ENCODE measurements at places on chromosomes 13 and 19. TPM values are rescaled to one million over a fixed set of nuclear protein-coding genes. Genes with fewer than 3 reads are reported as not detected.
A peak's percentile ranks its signal among the peaks of the same experiment; 100 is the strongest.

Gene ZNF471
- 0.65 TPM for total RNA-seq

Gene KLK6
- total RNA-seq, result not detected

Gene PLIN5
- total RNA-seq, result 4.6 TPM

Gene NOTCH3
- total RNA-seq, result 0.20 TPM

Gene CYP4F8
- total RNA-seq, result not detected

Gene ANGPTL8
- total RNA-seq, result not detected

DNA sequence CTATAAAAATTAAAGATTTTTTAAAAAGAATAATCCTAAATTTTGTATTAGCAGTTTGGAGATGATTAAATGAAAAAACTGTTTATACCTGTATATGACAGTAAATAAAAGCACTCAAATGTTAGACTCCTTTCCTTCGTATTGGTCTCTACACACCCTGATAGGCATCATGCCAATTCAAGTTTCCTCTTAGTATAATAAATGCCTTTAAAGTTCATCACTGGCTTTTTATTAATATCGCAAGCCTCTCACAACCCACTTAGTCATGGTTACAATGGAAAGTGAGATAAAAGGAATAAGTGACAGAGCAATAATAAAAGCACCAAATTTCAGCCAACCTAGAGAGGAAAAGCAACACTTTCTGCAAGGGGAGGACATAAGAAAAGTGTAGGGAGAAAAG is 102.2 kb downstream of the PIBF1 start:
- peak; percentile 24 for DNase-seq

- no peak for DNase-seq
Measured at GRCh38 chr19:49855676-49856573, 5.0 kb downstream of the PTOV1 start.

DNA sequence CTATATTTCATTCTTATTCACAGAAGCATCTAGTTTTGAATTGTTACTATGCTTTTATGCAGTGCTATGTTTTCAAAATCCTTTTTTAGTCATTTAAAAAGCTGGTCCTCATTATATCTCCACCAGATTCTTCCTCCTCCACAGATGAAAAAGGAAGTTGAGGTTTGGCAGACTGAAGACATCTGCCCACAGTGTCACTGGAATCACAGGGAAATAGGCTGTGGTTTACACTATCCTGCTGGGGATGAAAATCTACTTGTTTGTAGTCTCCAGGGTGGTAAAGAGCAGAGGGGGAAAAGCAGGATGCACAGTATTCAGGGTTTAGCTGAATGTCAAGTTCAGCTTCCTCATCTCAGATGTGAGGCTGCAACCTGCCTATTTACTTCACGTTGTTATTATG is 351.2 kb downstream of the DNAJC15 start:
- no peak for DNase-seq

- DNase-seq, result no peak
Measured at GRCh38 chr19:10817291-10818038, 18.5 kb downstream of the TMED1 start.

DNA sequence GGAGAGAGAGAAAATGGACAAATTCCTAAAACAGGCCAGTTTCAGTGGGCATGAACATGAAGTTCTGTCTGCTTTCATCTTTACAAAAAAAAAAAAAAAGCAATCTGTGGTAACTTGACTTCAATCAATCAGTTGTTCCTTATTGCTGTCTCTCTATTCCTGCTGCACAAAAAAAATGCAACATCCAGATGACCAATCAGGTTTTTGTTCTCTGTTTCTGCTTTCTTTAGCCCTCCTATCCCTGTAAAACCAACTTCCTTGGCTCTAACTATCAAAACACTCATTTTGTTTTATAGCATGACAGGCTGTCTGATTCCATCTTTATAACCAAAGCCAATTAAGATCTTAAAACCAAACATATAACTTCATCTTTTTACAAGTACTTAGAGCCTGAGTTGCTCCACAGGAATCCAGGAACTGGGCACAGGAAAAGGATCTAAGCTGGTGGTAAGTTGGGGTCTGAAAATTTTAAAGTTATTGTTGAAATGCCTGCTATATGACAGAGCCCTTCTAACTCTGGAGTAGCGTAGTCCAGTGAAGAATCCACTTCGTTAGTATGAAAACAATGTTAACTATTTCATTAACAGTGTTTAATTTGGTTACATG is at the start of gene FPR3:
TSS of gene FPR3 (plus strand) at position 273 of the 606 bp plus-strand sequence. CDS start 28,592 bp downstream, outside the sequence.
- DNase-seq, result no peak

DNA sequence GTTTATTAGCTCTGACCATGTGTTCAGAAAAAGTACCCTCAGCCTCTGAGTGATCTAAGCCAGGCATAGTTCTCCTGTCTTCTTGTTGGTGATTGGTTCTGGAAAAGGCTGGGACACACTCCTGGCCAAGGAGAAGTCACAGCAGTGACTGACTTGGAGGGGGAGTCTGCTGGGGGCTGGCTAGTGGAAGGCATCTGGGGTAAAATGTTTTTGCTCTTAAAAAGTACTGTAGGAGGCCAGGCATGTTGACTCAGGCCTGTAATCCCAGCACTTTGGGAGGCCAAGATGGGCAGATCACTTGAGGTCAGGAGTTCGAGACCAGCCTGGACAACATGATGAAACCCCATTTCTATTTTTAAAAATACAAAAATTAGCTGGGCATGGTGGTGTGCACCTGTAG is 21.7 kb downstream of the FAM187B start:
- no peak for DNase-seq

- peak; percentile 78 for DNase-seq
Measured at GRCh38 chr13:112781881-112782361, 92.1 kb downstream of the ATP11A start.

DNA sequence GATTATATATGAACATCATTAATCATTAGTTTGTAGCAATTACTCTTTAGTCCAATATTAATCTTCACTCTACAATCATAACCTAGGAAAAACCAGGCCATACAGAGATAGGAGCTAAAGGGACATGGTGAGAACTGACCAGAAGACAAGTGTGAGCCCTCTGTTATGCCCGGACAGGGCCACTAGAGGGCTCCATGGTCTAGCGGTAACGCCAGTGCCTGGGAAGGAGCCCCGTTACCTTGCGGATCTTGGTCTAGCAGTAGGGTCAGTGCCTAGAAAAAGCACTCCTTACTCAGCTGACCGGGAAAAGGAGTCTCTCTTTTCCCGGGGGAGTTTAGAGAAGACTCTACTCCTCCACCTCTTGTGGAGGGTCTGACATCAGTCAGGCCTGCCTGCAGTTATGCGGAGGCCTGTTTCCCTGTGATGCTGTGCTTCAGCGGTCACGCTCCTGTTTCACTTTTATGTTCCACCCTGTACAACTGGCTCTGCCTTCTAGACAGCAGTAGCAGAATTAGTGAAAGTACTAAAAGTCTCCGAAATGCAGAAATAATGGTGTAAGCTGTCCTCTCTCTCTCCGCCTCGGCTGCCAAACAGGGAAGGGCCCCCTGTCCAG is 13.8 kb downstream of the OR7D4 start:
- DNase-seq, result peak; percentile 55

DNA sequence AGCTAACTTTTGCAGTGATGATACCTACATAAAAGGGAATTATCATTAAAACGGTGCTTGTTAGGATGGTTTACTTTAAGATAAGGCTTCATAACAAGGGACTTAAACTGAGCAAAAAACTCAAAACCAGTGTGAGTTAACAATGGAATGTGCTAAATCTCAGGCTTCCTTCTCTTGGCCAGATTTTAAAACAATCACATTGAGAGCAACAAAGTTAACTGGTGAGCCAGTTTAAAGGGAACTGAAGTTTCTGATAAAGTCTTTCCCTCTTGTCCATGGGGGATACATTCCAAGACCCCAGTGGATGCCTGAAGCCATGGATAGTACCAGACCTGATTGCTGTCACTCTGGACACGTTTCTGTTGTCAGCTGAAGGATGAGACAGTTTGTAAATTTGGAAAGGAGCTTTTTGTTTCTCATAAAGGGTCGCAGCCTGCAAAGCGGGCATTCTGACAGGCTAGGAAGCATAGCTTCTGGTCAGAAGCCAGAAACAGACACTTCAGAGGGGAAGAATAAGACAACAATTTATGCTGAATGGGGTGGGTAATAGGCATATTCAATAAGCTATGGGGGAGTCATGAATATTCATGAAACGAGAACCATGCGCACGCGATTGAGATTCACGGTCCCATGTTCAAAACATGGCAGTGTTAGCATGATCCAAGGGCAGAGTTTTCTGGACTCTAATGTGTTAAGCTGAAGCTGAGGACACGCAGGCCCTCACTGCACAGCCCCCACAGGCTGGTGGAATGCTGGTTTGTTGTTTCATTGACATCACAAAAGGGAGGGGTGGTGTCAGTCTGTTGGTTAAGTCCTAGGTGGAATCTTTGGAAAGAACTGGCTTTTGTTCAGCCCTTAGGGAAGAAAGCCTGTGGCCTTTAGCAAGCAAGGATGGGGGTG is 150.6 kb upstream of the RNF113B start:
- no peak for DNase-seq

DNA sequence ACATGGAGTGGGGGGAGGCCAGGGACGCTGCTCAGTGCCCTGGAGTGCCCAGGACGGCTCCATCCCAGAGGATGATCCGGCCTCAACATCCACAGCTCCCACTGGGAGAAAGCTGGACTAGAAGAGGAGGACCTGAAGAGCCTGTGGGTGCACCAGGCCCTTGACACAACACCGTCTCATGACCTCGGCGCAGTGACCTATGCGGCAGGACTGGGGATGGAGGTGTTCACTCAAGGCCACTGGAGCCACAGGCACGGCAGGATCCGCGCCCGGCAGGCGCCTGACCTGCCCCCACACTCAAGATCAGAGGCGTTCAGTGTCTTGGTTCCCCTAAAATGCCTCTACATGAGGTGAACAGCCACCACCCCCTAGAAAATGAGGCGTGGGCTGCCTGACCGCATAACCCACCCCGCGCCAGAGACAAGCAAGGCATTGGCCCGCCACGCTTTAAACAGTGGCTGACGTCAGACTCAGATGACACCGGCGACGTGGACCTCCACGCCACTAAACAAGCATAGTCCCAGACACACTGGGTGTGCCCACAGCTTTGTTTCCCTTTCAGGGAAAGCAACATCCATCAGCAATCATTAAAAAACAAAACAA is 8.0 kb downstream of the SGTA start:
- DNase-seq, result peak; percentile 76

- DNase-seq, result no peak
Measured at GRCh38 chr13:26998292-26998691, 173.3 kb downstream of the USP12 start.

DNA sequence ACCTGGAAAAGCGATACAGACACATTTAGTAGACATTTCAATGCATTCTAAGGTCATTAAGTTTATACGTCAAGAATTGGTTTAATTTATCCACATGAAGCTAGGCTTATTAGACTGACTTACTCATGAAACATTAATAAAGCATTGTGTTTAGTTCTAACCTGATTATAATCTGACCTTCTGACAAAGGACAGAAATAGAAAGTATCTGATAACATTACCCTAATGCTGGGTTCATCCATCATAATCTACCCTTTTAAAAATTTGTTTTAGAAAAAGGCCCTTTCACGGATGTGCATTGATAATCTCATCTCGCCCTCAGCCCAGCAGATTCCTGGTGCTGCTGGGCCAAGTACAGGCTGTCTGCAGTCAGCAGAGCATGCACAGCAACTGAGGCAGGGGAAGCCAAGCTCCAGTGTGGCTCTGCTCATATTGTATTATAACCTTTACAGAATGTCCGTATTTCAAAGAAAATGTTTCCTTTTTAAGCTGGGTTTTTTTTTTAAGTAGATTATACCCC is 142.1 kb upstream of the MAB21L1 start:
- DNase-seq, result no peak

DNA sequence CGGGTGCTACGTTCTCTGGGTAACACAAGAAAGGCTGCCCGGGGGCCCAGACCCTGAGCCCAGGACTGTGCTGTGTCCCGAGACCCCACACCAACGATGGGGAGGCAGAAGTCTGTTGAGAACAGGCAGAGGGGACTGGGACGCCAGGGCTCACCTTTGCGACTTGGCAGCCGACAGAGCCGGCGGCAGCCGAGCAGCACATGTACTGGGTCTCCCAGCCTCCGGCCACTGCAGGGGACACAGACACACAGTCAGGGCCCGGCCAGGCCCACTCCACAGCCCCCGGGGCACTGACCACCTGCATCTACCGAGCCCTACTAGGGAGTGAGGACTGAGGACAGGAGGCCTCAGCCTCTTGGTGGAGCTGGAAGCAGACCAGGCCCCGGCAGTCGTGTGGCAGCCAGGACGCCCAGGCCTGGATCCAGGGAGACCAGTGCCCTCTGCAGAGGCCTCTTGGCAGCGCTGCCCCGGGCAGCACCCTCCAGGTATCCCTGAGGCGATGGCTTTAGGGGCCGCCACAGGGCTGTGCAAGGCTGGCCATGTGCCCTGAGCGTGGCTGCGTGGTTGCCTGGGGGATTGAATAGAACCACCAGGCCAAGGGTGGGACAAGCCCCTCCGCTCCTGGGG is 5.6 kb upstream of the ATP8B3 start:
- no peak for DNase-seq

- DNase-seq, result no peak
Measured at GRCh38 chr13:25871389-25872125, 180.3 kb downstream of the SHISA2 start.
